SIG-M5 (cell line): ENCODE measurements at places on chromosomes 16 and 17.

DNA sequence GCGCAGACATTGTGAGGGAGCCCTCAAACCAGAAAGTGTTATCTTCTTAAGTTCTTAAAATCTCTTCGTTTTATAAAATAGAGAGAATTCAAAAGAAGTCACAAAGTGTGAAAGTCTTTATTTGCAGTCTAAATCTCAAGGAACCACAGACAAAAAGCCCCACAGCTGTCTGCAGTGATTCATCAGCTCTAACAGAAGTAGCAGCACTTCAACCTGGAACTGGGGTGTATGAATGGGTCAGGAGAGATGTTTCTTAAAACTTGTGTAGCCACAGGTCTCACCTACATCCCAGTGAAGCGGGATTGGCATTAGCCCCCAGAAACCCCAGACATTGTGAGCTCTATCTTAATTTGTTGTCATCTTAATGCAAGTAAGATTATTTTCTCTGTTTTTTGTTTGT lies 61.1 kb downstream of the CDYL2 start:
- DNase-seq = no peak

- no peak for DNase-seq
Measured at GRCh38 chr17:30922235-30923030, 688 bp downstream of the ADAP2 start.

- DNase-seq = no peak
Measured at GRCh38 chr17:33113991-33114370, 122.3 kb downstream of the SPACA3 start.

- no peak for DNase-seq
Measured at GRCh38 chr17:72985882-72986720, 106.4 kb downstream of the SLC39A11 start.

GRCh38 chr16:68668266-68668665 lies 23.2 kb downstream of the CDH3 start:
- DNase-seq = no peak

- no peak for DNase-seq
Measured at GRCh38 chr17:40956401-40957254, 10.1 kb downstream of the KRT39 start.

GRCh38 chr17:79803421-79803996 lies 6.6 kb upstream of the CBX8 start:
- DNase-seq = no peak

- DNase-seq = peak; percentile 24
Measured at GRCh38 chr16:12416136-12416787, 387.4 kb downstream of the CPPED1 start.

DNA sequence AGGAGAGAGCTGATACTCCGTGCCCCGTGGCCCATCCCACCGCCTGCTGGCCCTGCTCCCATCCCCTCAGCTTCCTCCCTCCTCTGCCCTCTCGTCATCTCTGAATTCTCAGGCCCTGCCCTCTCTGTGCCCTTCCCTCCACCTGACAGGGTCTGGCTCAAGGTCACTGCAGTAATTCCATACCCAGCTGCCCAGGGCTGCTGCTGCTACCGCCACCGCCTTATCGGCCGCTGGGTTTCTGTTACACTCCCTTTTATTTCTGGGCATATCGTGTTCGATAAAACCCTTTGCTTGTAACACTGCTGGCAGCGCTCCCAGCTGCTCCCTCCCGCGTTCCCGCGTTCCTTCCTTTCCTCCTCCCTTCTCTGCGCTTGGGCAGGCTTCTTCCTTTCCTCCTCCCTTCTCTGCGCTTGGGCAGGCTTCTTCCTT lies 1.2 kb downstream of the EPN3 start:
- no peak for DNase-seq

DNA sequence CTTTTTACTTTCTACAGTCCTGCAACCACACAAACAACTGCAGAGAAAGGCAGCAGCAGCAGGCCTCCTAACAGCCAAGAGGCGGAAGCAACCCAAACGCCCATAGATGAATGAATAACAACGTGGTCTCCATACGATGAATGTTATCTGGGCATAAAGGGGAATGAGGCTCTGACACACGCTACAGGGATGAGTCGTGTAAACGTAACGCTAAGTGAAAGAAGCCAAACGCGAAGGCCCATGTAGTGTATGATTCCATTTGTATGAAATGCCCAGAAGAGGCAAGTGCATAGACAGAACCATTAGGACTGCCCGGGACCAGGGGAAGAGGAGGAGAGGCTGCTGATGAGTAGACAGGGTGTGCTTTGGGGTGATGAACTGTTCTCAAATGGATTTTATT lies 94.8 kb upstream of the DNAH17 start:
- no peak for DNase-seq

GRCh38 chr17:42111871-42112551 lies 503 bp downstream of the DHX58 start:
- DNase-seq = no peak

DNA sequence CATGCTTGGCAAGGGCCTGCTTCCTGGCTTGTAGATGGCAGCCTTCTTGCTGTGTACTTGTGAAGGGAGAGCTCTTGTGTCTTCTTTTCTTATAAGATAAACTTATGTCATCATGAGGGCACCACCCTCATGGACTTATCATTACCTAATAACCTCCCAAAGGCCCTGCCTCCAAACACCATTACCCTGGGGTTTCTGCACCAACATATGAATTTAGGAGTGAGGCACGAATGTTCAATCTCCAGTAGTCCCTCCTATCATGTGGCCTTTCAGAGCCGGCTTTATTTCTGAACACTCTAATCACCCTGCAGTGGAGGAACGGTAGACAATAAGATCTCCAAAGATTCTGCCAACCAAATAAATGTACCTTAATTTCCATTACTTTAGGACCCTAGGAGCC lies 144.3 kb downstream of the ABCC12 start:
- no peak for DNase-seq

DNA sequence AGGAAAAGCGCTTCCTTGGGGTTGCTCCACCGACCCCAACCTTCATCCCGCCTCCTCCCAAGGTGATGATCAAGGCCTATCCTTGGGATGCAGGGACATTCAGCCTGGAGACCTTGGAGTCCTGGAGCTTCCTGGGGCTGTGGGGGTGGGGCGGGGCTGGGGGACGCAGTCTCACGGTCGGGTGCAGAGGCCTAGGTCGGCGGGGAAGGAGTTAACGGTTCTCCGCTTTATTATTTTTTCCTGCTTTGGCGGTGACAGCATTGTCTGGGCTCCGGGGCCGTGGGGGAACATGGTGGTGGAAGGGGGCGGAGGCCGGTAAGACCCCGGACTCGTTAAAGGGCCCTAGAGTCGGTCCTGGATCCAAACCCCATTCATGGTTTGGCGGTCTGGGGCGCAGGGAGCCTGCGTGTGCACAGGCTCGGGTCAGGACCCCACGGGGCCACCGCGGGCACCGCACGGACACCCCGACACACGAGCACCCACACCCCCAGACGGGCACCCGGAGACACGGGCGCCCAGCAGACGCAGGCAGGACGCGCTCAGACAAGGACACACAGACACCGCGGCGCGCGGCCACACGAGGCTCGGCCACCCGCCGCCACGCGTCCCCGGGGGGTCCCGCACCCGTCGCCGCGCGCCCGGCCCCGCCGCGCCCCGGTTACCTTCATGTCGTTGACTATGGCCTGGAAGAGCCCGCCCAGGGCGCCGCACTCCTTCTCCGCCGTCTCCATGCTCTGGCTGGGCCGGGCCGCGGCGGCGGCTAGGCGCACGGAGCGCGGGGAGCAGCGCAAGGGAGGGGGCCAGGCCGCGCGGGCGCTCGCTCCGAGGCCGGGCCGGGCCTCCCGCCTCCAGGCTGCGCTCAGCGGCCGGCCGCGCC lies 554 bp downstream of the MTSS2 start:
- DNase-seq = no peak

GRCh38 chr16:9934723-9935508 lies 247.3 kb downstream of the GRIN2A start:
- DNase-seq = no peak

- DNase-seq = no peak
Measured at GRCh38 chr16:48365025-48365600, 20.1 kb downstream of the SIAH1 start.

- no peak for DNase-seq
Measured at GRCh38 chr16:73813527-73813926, 483.1 kb upstream of the PSMD7 start.

DNA sequence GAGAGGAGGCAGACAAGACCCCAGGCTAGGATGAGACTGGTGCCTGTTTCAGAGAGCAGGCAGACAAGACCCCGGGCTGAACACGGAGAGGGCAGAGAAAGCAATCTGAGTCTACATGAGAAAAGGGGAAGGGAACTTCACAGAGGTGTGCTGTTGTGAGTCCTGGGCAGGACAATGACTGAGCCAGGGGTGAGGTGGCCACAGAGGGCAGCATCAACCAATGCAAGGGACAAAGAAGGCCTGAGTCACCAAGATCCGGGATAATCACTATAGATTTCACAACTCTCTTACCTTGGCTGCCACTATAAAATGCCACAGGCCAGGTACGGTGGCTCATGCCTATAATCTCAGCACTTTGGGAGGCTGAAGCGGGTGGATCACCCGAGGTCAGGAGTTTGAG lies 89.0 kb downstream of the SLC39A11 start:
- DNase-seq = no peak

- no peak for DNase-seq
Measured at GRCh38 chr17:43897831-43898230, 9.5 kb downstream of the MPP2 start.

DNA sequence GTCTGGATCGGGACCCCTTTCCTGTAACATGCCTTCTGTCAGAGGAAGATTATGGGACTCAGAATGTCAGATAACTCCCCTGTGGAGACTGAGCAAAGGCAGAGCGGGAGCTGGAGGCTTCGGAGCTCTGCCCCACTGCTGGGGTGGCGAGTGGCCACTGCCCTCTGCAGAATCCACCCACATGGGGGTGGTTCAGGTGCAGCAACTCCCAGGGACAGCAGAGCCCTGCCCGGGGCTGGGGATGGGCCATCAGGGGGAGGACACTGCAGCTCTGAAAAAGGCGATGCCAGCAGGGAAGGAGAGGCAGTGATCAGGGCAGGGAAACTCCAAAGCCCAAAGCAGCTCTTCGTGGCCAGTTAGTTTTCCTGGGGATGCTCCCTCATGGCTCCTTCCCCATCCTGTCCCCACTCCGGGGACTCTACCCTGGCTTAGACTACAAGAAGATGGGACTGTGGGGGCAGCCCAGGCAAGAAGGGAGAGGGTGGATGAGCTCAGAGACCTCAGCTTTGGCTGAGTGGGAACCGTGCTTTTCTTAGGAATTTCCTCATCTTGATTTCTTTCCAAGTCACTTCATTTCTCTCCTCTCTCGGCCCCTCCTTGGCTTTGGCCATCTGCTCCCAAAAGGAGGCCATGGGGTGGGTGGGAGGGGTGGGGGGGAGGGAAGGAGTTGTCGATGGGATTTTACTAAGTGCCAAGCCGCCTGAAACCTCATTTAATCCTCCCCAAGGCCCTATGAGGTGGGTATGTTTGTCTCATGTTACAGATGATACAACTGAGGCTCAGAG lies 4.0 kb downstream of the CA4 start:
- DNase-seq = no peak

DNA sequence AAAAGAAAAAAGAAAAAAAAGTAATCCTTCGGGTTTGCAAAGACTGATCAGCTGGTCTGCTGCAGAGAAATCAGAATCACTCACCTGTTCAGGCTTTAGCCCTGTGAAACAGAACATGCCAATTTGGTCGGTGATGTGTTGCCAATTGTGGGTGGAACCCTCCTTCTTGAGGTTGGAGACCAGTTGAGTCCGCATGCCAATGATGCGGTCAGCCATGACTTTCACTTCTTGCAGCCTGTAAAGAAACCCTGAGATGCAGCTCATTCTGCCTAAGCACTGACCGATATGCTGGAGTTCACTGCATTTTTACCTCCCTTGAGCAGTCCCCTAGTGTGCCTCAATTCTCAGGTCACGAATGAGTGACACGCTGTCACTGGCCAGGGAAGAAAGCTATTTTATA lies 24.8 kb upstream of the SLC38A7 start:
- DNase-seq = no peak

GRCh38 chr17:38893607-38894006 lies 23.7 kb downstream of the LASP1 start:
- DNase-seq = no peak

- DNase-seq = no peak
Measured at GRCh38 chr17:56835264-56835585, 1.3 kb downstream of the DGKE start.

DNA sequence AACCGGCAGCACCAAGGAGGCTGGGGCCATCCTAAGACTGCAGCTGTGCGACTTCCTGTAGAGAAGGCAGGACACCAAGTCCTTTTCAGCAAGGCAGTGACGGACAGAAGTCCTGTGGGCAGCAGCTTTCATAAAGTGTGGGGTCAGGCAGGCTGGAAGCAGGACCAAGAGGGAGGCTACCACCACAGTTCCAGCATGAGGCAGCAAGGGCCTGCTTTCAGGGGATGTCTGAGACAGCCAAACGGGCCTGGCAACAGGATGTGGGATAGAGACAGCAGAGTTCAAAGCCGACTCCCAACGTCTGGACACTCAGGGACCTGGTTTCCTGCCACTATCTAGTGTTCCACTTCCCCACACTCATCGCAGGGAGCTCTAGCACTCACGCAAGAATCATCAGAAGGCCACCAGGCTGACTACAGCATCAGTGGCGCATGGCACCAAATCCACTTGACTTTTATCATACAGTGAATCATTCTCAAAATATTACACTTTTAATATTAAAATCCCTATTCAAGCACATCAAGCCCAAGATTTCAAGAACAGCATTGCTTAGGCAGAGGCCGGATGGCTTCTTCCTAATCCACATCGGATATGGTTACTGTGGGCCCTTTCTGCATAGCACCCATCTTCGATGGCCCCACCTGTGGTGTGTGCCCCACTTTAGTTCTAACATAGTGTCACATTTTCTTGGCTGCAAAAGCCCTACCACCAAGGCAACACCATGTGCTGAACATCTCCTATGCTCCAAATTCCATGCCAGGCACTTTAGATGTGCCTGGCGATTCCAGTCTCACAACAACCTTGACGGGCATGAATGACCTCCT lies 5.2 kb downstream of the USP7 start:
- no peak for DNase-seq

DNA sequence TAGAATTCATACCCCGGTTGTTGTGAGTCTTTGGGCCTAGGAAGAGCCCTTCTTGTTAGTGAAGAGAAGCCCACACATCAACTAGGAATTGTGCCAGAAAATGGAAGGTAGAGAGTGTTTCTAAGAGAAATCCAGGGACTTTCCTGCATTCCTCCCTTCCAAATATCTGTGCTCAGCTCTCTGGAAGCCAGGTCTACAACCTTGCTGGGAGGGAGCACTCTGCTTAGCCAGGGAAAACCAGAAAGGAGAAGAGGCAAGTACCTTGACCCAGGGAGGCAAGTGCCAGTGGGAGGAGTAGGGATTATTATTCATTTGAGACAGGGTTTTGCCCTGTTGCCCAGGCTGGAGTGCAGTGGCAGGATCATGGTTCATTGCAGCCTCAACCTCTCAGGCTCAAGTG lies 48.4 kb upstream of the TAC4 start:
- DNase-seq = no peak

GRCh38 chr17:17970699-17971430 lies 1.3 kb downstream of the TOM1L2 start:
- no peak for DNase-seq

GRCh38 chr16:4261557-4262172 lies 11.2 kb downstream of the TFAP4 start:
- DNase-seq = no peak

DNA sequence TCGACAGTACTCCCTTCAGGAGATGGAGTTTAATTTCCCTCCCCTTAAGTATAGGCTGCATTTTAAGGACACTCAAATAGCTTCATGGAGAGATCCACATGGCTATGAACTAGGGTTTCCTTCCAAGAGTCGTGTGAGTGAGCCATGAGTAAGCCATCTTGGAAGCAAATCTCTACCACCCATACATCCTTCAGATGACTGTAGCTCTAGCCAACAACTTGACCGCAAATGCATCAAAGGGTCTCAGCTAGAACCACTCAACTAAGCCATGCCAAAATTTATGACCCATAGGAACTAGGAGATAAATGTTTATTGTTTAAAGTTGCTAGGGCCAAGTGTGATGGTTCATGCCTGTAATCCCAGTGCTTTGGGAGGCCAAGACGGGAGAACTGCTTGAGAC lies 43.4 kb downstream of the METTL16 start:
- DNase-seq = no peak
